ENCODE measurements at places on chromosomes 7 and 10. TPM values are rescaled to one million over a fixed set of nuclear protein-coding genes. Genes with fewer than 3 reads are reported as not detected.

Gene NKX2-3
- not detected for total RNA-seq

Gene PTER
- 17.4 TPM for total RNA-seq

Gene SLC18A2
- total RNA-seq: not detected

Gene CYP3A7
- not detected for total RNA-seq

Gene TFEC
- 0.28 TPM for total RNA-seq

DNA sequence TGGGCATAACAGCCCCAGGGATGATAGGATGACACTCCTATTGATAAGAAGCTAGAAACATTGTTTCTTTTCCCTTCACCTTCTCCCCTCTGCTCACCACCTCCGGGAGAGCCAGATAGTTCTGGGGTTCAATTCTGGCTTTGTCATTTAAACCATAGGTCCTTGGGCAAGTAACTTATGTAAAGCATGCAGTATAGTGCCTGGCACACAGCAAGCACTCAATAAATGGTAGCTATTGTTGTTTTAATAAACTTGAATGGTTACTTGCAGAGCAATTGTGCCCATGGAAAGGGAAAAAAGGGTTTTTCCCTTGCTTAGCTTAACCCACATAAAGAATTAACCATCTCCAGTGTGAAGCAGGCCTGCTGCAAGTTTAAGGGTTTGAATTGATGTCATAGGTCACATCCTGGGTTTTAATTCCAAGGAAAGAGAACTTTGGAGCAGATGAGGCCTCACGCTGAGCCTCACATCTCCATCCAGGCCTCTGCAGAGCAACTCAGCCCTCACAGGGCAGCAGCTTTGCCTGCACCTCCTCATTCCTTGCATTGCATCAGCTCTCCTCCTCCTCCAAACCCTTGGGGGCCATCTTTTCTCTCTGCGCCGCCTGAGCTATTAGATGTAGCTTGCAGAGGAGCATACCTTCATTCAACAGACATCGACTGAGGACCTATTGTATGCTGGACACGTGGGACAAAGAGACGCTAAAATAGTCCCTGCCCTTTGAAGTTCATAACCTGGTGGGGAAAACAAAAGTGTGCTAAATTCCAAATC, 22.9 kb downstream of the ZNF775 start:
- H3K27me3 ChIP-seq: no peaks in the 10 kb centered on the region
- peaks cover 35% of the 10 kb centered on the region for H3K4me1 ChIP-seq
- H3K4me3 ChIP-seq: no peak overlapping the region
- peaks cover 8% of the 10 kb centered on the region for H3K36me3 ChIP-seq
- no peak overlapping the region for H3K27ac ChIP-seq

Gene TBXAS1
- total RNA-seq: 27.4 TPM

GRCh38 chr7:46058086-46058823, 137.2 kb upstream of the IGFBP3 start:
- no peak for DNase-seq
- no peak overlapping the region for H3K4me3 ChIP-seq
- no peaks in the 10 kb centered on the region for H3K36me3 ChIP-seq
- H3K4me1 ChIP-seq: no peaks in the 10 kb centered on the region
- no peaks in the 10 kb centered on the region for H3K27me3 ChIP-seq
- no peak overlapping the region for H3K27ac ChIP-seq

GRCh38 chr7:22647451-22648257, 79.3 kb upstream of the IL6 start:
- no peak overlapping the region for H3K27ac ChIP-seq
- H3K4me3 ChIP-seq: no peak overlapping the region
- peaks cover 42% of the 10 kb centered on the region for H3K27me3 ChIP-seq
- H3K4me1 ChIP-seq: peaks cover 5% of the 10 kb centered on the region

Gene FAM13C
- total RNA-seq: not detected

DNA sequence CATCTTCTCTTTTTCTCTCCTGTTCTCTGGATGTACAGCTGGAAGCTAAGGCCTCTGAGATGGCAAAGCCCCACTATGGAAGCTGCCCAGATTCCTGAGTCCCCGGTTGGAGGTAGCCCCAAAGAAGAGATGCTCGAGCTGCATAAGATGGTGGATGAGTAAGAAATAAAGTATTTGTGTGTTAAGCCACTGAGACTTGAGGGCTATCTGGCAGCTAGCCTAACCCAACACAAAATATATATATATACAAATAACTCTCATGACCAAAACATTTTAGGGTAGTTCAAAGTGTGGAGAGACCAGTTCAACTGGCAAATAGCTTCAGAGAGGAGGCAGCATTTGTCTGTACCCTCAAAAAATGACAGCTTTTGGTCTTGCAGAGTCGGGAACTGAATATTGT, 72.4 kb upstream of the PDE1C start:
- no peaks in the 10 kb centered on the region for H3K27me3 ChIP-seq
- no peak overlapping the region for H3K4me3 ChIP-seq
- no peak overlapping the region for H3K27ac ChIP-seq
- H3K36me3 ChIP-seq: no peaks in the 10 kb centered on the region
- no peaks in the 10 kb centered on the region for H3K4me1 ChIP-seq
